Left lung (tissue), 14 donors: ENCODE measurements at places on chromosomes 13 and 19.

DNA sequence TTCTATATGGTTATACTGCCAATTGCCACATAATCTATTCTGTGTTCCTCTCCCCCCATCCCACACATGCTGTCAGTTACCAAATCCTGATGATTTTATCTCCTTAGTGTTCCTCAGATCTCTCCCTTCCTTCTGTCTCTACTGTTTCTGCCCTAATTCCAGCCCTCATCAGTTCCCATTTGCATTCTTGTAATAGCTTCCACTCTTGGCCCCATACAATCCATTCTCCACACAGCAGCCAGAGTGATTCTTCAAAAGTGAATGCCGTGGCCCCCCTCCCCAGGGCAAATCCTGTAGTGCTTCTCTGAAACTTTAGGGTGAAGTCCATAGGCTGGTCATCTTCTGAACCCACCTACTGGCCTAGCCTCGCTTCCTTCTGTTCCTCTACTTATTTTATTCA is 114.4 kb downstream of the ZAR1L start:
- H3K27ac ChIP-seq = no peak overlapping the region
- H3K27me3 ChIP-seq = no peaks in the 10 kb centered on the region
- no peak overlapping the region for H3K4me3 ChIP-seq
- no peak for DNase-seq

- no peak overlapping the region for H3K4me3 ChIP-seq
- no peak overlapping the region for H3K27ac ChIP-seq
- peaks cover 16% of the 10 kb centered on the region for H3K4me1 ChIP-seq
- H3K36me3 ChIP-seq = no peaks in the 10 kb centered on the region
- no peaks in the 10 kb centered on the region for H3K27me3 ChIP-seq
Observed at GRCh38 chr13:110269509-110270185, 37.3 kb downstream of the COL4A1 start.

DNA sequence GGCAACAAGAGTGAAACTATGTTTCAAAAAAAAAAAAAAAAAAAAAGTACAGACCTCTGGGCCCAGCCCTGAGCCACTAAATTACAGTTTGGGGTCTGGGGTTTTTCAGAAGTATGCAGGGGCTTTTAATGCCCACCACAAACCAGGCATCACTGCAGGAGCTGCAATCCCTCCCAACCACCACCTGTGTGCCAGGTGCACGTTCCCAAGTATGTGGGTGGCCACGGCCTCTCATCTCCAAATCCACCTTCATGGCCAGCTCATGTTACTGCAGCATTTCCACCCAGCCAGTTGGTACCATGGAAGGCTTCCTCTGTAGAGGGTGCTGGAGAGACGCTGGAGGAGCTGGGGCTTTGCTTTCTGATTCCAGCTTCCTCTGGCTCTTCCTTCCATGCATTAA is 26.5 kb downstream of the CEP89 start:
- H3K36me3 ChIP-seq = no peaks in the 10 kb centered on the region
- H3K4me1 ChIP-seq = no peaks in the 10 kb centered on the region
- no peak overlapping the region for H3K4me3 ChIP-seq
- DNase-seq = no peak
- H3K27me3 ChIP-seq = no peaks in the 10 kb centered on the region

GRCh38 chr19:50510121-50510670 is 795 bp downstream of the JOSD2 start:
- peak overlapping the region; percentile 86 for H3K27ac ChIP-seq
- peaks cover 10% of the 10 kb centered on the region for H3K36me3 ChIP-seq
- H3K4me1 ChIP-seq = peaks cover 7% of the 10 kb centered on the region

- H3K36me3 ChIP-seq = no peaks in the 10 kb centered on the region
- no peaks in the 10 kb centered on the region for H3K27me3 ChIP-seq
- no peak overlapping the region for H3K4me3 ChIP-seq
- no peaks in the 10 kb centered on the region for H3K4me1 ChIP-seq
- H3K27ac ChIP-seq = no peak overlapping the region
- no peak for DNase-seq
Observed at GRCh38 chr13:58625703-58626389, 994.3 kb downstream of the PCDH17 start.

DNA sequence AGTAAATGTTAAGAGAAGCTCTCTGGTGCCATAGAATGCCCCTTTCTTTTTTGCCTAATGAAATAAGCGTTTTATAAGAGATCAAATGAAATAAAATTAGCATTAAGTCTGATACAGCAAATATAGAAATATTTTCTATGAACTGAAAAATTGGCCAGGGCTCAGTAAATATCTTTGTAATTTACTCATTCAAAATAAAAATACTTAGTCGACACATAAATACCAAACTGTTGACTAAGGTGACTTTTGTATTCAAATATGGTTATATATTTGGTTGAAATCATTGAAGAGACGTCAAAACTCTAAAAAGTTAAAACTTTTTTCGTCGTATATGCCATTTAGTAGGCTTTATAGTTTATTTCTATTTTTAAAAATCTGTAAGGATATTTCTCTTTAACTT is 25.6 kb downstream of the IPO5 start:
- no peaks in the 10 kb centered on the region for H3K27me3 ChIP-seq
- H3K27ac ChIP-seq = no peak overlapping the region
- no peak for DNase-seq

- H3K36me3 ChIP-seq = no peaks in the 10 kb centered on the region
- no peak overlapping the region for H3K4me3 ChIP-seq
- H3K4me1 ChIP-seq = no peaks in the 10 kb centered on the region
- peak overlapping the region; percentile 62 for H3K27ac ChIP-seq
Observed at GRCh38 chr13:102277286-102277685, 124.6 kb downstream of the FGF14 start.

- H3K4me3 ChIP-seq = no peak overlapping the region
- H3K27ac ChIP-seq = peak overlapping the region; percentile 98
- peak; percentile 87 for DNase-seq
- no peaks in the 10 kb centered on the region for H3K36me3 ChIP-seq
Observed at GRCh38 chr19:7674010-7675005, 2.6 kb upstream of the MCEMP1 start.

GRCh38 chr13:49667773-49668172 is 23.5 kb downstream of the EBPL start:
- no peak for DNase-seq
- H3K27me3 ChIP-seq = no peaks in the 10 kb centered on the region
- H3K4me1 ChIP-seq = peaks cover 18% of the 10 kb centered on the region
- no peak overlapping the region for H3K27ac ChIP-seq
- H3K4me3 ChIP-seq = no peak overlapping the region
- H3K36me3 ChIP-seq = peaks cover 31% of the 10 kb centered on the region

DNA sequence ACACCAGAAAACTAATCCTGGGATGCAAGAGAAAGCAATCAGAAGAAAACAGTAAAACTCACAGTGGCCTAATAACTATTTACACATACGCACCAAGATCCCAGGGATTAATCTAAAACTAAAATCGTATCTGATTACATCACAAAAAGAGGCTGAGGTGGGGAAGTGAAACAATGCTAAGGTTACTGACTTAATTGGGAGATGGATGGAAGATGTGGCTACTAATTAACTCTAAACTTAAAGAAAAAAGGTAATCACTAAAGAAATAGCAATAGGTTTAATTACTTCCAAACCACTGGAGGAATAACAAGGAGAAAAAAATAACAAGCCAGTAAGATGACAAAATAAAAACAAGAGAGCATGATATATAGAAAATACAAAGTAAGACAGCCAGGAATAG is 50.4 kb downstream of the NUFIP1 start:
- H3K4me3 ChIP-seq = no peak overlapping the region
- H3K4me1 ChIP-seq = peaks cover 3% of the 10 kb centered on the region
- H3K27me3 ChIP-seq = no peaks in the 10 kb centered on the region
- no peak overlapping the region for H3K27ac ChIP-seq
- no peaks in the 10 kb centered on the region for H3K36me3 ChIP-seq

DNA sequence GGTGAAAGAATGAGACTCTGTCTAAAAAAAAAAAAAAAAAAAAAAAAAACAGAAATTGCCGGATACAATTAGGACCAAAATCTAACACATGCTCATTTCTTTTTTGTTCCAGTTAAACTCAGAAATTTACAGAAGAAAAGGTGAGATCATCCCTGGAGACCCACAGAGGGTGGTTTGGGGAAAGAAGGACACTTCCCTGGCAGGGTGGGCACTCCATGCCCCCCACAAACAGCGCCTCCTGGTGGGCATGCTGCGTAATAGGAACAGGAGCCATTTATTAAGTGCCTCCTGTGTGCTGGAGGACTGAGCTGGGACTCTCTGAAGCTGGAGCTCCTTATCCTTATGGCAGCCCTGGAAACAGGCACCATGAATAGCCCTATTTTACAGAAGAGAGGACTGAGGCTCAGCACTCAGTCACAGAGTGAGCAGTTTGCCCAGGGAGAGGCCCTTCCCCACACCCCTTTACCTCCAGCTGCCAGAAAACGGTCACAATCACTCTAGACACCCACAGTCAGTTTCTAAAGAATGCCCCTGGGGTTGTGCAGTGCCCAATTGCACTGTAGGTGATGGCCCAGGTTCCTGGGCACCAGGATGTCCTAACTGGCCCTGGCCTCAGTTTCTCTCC is 10.1 kb downstream of the C19orf38 start:
- no peaks in the 10 kb centered on the region for H3K27me3 ChIP-seq
- no peak for DNase-seq
- H3K4me1 ChIP-seq = peaks cover 7% of the 10 kb centered on the region
- H3K4me3 ChIP-seq = no peak overlapping the region

DNA sequence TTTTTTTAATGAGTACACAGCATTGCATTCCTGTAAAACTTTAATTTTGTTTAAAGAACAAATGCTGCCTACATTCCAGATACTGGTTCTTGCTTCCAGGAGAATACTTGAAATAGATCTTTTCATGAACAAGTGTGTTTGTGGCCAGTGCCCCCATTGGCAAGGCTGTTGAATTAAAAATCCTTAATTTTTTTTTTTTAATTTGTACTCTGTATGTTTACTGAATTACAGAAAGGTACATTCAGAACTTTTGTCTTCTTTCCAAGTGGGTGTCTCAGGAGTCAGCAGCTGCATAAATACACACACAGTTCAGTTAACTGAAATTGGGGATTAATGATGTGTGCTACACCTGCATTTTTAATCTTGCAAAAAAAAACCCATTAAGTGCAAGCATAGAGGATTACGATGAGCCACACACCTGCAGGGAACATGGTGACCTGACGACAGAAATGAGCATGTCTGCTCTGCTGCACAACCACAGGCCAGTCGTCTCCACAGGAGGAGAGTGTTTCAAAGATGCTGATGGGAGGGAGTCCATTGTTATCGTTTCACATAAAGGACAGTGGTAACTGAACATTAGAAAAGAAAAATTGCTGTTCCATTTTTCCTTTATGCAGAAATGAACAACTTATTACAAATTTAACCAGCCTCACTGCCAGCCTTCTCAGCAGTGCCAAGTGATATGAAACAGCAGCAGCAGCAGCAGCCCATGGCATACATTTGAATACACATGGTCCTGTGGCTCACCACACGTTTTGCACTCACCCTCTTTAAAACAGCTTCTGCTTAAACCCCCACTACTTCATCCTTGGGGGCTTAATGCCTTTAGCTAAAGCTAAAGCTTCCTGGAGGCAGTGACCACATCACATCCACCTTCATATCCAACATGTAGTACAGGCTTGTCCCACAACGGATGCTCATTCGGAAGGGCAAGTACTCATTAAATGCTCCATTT is 72.3 kb upstream of the RFC3 start:
- no peaks in the 10 kb centered on the region for H3K36me3 ChIP-seq
- no peaks in the 10 kb centered on the region for H3K27me3 ChIP-seq
- no peak overlapping the region for H3K4me3 ChIP-seq
- no peak overlapping the region for H3K27ac ChIP-seq
- peaks cover 32% of the 10 kb centered on the region for H3K4me1 ChIP-seq

- no peaks in the 10 kb centered on the region for H3K36me3 ChIP-seq
- no peak for DNase-seq
- H3K27me3 ChIP-seq = no peaks in the 10 kb centered on the region
- H3K4me3 ChIP-seq = no peak overlapping the region
- no peak overlapping the region for H3K27ac ChIP-seq
Observed at GRCh38 chr13:112626124-112626523, 38.2 kb upstream of the TUBGCP3 start.

- no peaks in the 10 kb centered on the region for H3K36me3 ChIP-seq
- peak; percentile 56 for DNase-seq
- peak overlapping the region; percentile 98 for H3K27ac ChIP-seq
- H3K27me3 ChIP-seq = no peaks in the 10 kb centered on the region
Observed at GRCh38 chr13:40666933-40667621, 636 bp upstream of the FOXO1 start.

DNA sequence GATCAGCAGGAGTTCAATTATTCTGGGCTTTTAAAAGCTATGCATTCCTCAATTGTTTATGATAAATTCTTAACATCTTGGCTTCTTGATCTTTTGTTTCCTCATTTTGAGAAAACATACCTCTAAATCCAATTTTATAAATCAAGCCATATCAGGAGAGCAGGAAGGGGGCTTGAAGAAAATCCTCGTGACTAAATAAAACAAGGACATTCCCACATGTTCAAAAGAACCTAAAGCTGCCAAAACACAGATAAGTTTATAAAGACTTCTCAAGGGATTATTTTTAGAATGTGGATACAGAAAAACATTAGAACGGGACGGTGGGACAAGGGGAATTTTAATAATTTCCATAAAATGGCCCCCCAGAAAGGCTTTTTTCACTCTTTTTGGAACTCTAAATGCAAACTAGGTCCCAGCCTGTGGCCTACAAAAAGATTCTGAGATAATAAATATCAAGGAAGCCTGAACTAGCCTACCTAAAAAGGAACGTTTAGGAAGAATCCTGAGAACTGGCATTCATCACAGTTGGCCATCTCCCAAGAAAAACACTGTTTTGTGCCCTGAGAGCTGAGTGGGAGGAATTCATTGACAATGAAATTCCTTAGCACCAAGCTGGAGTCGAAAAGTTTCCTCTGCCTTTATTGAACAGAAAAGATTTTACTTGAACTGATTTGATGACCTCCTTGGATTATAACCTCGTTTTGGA is 30.1 kb downstream of the ZAR1L start:
- no peak overlapping the region for H3K4me3 ChIP-seq
- DNase-seq = peak; percentile 26
- H3K4me1 ChIP-seq = peaks cover 5% of the 10 kb centered on the region

GRCh38 chr19:19821366-19821951 is at the start of gene ZNF506:
TSS of gene ZNF506 (minus strand) at chr19:19821750. CDS start at chr19:19821603, 147 bp downstream.
- peak within 1 kb of the TSS; percentile 62 for H3K4me3 ChIP-seq
- no peaks in the 10 kb centered on the region for H3K27me3 ChIP-seq
- no peaks in the 10 kb centered on the region for H3K36me3 ChIP-seq
- peak within 1 kb of the TSS; percentile 96 for H3K27ac ChIP-seq
- peak; percentile 97 for DNase-seq
- H3K4me1 ChIP-seq = peaks cover 26% of the 10 kb centered on the region

DNA sequence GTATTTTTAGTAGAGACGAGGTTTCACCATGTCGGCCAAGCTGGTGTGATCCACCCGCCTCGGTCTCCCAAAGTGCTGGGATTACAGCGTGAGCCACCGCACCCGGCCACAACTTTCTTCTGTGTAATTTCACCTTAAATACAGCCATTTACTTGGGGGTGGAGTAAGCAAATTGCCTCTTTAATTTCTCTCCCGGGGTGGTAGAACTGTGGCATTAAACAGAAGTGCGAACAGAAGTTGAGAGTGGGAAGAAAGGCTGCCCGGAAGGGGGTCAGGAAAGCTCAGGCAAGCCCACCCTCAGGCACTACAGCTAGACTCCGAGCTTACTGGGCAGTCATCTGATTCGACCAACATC is 475 bp upstream of the DNAJC15 start:
- H3K36me3 ChIP-seq = no peaks in the 10 kb centered on the region
- H3K27me3 ChIP-seq = no peaks in the 10 kb centered on the region
- no peak for DNase-seq
- peak overlapping the region; percentile 82 for H3K27ac ChIP-seq
- peaks cover 3% of the 10 kb centered on the region for H3K4me1 ChIP-seq

- no peak overlapping the region for H3K27ac ChIP-seq
- H3K4me1 ChIP-seq = peaks cover 22% of the 10 kb centered on the region
- H3K4me3 ChIP-seq = no peak overlapping the region
- peak; percentile 91 for DNase-seq
Observed at GRCh38 chr13:106570299-106570852, 2.4 kb upstream of the ARGLU1 start.
